ENCODE measurements at places on chromosomes 1 and 21. TPM values are rescaled to one million over a fixed set of nuclear protein-coding genes. Genes with fewer than 3 reads are reported as not detected.

GRCh38 chr1:173414136-173414535 lies 63.0 kb upstream of the PRDX6 start:
- DNase-seq = no peak

- no peak for DNase-seq
These were observed 207.9 kb upstream of the C1orf87 start for GRCh38 chr1:60281360-60281932.

Gene CELA2A
- total RNA-seq = not detected

- DNase-seq = no peak
These were observed 61.6 kb downstream of the EDEM3 start for GRCh38 chr1:184693011-184693410.

Gene OR2T11
- not detected for total RNA-seq

DNA sequence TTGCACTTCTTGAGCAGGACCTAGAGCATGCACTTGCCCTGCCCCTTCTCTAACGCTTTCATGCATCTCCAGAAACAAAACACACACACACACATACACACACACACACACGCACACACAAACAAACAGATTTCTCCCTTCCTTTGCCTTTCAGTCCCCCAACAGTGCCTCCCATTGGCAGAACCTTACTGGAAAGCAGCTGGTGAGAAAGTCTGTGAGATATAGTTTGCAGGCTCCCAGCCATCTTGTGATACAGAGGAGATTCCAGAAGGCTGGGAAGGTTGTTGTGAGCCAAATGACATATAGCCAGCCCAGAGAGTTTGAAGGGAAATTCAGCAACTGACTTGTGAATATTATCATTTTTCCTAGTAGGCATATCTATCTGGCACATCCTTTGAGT lies 35.9 kb upstream of the ZRANB2 start:
- DNase-seq = no peak

Gene ZNF683
- total RNA-seq = not detected

GRCh38 chr1:156893048-156893953 lies at the start of gene PEAR1:
Gene PEAR1, plus strand, starts transcription at chr1:156893718. Its CDS starts 10,209 bp downstream, at chr1:156903927.
- no peak for DNase-seq

GRCh38 chr1:37652976-37653375 lies 18.3 kb upstream of the RSPO1 start:
- DNase-seq = no peak

Data from activated T-helper 2 cell treated with anti-CD3 and anti-CD28 coated beads, Interferon-gamma antibody, Interleukin-2, Interleukin-4, amounts not matched to agents 10 μg/mL and 5 μg/mL and 100 μg/mL, durations not matched to agents 14 hours and 24 hours and 36 hours (primary cell).